NCI-H1694 treated with DMSO at 0.1 percent for 48 hours (cell line): ENCODE measurements at places on chromosomes 4 and X.

DNA sequence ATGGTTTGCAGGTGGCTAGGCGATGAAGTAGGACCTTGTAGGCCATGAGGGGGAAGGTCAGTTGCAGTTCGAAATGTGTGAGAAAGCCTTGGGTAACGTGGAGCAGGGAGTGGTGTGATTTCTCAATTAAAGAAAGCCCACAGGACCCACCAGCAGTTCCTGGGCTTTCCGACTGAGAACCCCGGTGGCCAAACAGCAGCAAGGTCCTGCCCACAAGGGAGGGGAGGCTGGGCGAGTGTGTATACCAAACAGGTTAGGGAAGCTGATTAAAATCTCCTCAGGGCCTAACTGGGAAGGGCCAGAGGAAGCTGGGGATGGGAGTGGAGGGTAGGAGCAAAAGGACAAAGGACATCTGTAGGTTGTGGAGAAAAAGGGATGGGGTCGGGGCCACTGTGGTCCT lies 2.4 kb downstream of the ATP6AP1 start:
- no peak for DNase-seq

- no peak for DNase-seq
Observed at GRCh38 chr4:152451496-152451895, 84.4 kb downstream of the FBXW7 start.

- no peak for DNase-seq
Observed at GRCh38 chr4:89572224-89572858, 264.6 kb downstream of the SNCA start.

DNA sequence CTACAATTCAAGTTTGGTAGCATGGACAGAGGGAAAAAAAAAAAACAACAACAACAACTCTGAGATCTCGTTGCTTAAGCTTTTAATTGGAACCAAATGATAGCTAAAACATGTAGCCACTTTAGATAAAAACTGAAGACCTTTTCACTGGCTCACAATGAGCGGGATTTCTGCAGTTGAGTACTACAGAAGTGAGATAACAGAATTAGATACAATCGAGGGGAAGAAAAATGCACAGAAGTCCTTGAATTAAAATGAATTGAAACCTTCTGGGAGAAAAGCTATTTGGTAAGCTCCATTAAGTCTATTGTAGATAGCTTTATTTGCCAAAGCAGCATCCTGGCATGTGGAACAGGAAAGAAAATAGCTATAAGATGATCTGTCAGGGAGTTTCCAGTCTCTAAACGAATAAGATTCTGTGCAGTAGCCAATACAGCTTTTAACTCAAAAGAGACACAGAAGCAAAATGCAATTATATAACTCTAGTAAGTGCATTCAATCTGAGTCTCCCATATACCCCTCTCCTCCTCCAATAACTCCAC lies 248.5 kb downstream of the ENOX2 start:
- no peak for DNase-seq
